Esophagus muscularis mucosa (tissue), 4 donors: ENCODE measurements at places on chromosomes 1 and 21.

DNA sequence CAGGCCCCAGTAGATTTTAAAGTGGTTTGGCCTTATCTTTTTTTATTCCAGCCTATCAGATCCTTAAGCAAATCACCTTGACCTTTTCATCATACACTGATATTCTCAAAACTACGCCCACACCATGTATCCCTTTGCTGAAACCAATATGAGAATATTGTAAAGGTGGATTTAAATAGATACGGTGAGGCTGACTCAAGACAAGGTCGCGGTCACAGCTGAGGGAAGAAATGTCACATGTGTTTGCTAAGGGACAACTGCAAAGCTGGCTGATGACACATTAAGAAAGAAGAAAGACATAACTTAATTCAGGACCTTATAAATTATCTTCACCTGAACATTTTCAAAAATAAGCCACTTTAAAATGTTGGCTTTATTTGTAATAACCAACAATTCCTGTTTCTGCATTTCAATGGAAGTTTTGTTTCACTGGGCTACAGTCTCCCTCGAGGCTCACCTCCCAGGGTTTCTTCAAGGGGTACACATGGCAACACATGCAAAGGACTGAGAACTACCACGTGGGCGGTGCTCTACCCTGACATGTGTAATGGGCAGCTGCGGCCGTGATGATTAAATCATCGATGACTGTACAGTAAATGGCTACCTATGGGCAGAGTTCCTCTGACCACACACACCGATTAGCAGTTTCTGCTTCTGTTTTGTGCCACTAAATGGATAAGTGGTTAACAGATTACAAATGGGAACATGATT lies 189.5 kb downstream of the SIPA1L2 start:
- no peaks in the 10 kb centered on the region for H3K27me3 ChIP-seq
- H3K27ac ChIP-seq, result no peak overlapping the region
- peaks cover 22% of the 10 kb centered on the region for H3K4me1 ChIP-seq
- H3K36me3 ChIP-seq, result peaks cover 15% of the 10 kb centered on the region
- no peak overlapping the region for H3K4me3 ChIP-seq

DNA sequence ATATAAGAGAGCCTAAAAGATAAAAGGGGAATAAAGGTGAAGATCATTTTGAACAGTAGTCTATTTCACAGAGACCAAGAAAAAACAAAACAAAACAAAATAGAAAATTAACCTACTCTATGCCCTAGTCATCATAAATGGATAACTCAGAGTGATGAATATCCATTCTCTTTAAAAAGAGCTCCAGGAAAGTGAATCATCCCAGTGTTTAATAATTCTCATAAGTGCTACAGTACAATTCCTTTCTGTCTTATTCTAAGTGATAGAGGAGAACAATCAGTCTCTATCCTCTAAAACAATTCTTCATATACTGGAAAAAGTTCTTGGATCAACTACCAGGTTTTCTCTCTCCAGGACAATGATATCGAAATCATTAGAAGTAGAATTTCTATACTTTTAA lies 45.8 kb downstream of the GDAP2 start:
- no peak overlapping the region for H3K4me3 ChIP-seq
- no peaks in the 10 kb centered on the region for H3K4me1 ChIP-seq

GRCh38 chr1:167491586-167492461 lies 26.5 kb downstream of the CD247 start:
- H3K4me3 ChIP-seq, result no peak overlapping the region
- DNase-seq, result no peak
- no peak overlapping the region for H3K27ac ChIP-seq
- no peaks in the 10 kb centered on the region for H3K36me3 ChIP-seq
- no peaks in the 10 kb centered on the region for H3K4me1 ChIP-seq

GRCh38 chr1:176926330-176927086 lies 238.0 kb downstream of the ASTN1 start:
- no peaks in the 10 kb centered on the region for H3K27me3 ChIP-seq
- no peaks in the 10 kb centered on the region for H3K4me1 ChIP-seq
- no peak for DNase-seq
- H3K27ac ChIP-seq, result no peak overlapping the region
- H3K36me3 ChIP-seq, result no peaks in the 10 kb centered on the region

- no peak for DNase-seq
- H3K27me3 ChIP-seq, result no peaks in the 10 kb centered on the region
- H3K4me1 ChIP-seq, result peaks cover 30% of the 10 kb centered on the region
- H3K27ac ChIP-seq, result no peak overlapping the region
These were observed 29.1 kb downstream of the S100A10 start for GRCh38 chr1:151964510-151964909.

DNA sequence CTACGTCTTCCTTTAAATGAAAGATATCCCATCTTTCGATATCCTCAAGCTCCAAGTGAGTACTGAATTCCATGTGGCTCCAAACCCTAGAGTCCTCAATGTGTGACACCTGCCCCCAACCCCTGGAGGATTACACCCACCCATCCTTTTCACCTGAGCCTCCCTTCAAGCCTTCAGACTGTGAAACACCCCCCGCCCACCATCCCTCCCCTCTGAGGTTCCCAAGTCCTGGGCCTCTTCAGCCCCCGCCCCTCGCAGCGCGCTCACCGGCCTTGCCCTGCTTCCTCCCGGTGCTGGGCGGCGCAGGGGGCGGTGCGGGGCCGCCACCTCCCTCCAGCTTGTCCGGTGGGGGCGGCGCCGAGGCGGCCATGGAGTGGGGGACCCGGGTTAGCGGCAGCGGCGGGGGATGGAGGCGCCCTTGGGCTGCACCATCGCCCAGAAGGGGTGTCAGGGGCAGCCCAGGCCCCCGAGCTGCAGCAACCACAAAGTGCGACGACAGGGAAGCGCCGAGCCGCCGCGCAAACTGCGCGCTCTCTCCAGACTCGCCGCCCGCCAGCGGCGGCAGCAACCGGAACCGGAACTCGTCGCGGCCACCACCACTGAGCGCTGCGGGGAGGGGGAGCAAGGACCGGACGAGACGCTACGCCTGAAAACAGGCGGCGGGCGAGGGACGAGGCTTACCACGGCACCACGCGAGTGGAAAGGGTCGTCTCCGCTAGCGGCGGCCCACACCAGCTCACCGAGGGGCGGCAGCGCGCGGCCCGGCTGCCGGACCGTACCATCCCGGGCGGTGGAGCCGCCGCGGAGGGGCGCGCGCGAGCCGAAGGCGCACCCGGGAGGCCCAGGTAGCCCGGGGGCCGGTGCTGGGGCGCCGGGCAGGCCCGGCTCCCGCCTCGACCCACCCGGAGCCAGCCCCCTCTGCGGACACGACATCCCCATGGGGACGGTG lies at the start of gene PYGO2:
PYGO2 (minus strand) TSS at position 576 of the 949 bp plus-strand sequence; CDS start at position 370, 206 bp downstream.
- H3K27me3 ChIP-seq, result no peaks in the 10 kb centered on the region
- peak within 1 kb of the TSS; percentile 99 for H3K27ac ChIP-seq
- peak within 1 kb of the TSS; percentile 80 for H3K4me3 ChIP-seq

GRCh38 chr1:231964961-231965360 lies 338.4 kb downstream of the DISC1 start:
- no peak overlapping the region for H3K27ac ChIP-seq
- no peak overlapping the region for H3K4me3 ChIP-seq

DNA sequence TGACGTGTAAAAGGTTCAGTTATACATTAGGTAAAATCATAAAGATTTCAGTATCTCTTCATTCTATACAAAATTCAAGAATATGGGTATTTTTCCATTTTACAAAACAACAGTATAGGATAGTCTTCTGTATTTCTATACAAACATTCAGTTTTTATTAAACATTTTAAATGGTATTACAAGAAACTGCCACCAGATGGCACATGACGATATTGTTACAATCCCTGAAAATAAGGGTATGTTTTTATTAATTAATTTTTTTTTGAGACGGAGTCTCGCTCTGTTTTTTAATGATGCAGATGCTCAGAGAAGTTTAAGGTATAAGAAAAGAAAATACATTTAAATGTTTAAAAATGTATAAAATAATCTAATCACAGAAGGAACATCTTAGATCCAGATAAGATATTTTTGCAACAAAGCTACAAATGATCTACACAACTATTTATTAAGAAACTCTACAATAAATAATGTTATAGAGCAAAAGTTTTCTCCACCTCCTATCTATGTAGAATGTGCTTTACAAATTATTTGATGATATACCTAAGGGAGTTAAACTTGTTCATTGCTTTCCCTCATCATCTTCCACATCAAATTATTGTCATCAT lies 23.5 kb upstream of the RSBN1 start:
- DNase-seq, result no peak
- no peaks in the 10 kb centered on the region for H3K27me3 ChIP-seq
- no peak overlapping the region for H3K4me3 ChIP-seq
- no peak overlapping the region for H3K27ac ChIP-seq
- no peaks in the 10 kb centered on the region for H3K4me1 ChIP-seq

- peak overlapping the region; percentile 85 for H3K27ac ChIP-seq
- peaks cover 99% of the 10 kb centered on the region for H3K4me1 ChIP-seq
- no peaks in the 10 kb centered on the region for H3K27me3 ChIP-seq
These were observed 25.7 kb downstream of the PLXNA2 start for GRCh38 chr1:208218237-208219097.

- peaks cover 2% of the 10 kb centered on the region for H3K36me3 ChIP-seq
- H3K27me3 ChIP-seq, result peaks cover 10% of the 10 kb centered on the region
- no peak for DNase-seq
These were observed 580 bp downstream of the DVL1 start for GRCh38 chr1:1348420-1349255.

GRCh38 chr1:164602480-164603093 lies 43.6 kb downstream of the PBX1 start:
- H3K4me1 ChIP-seq, result peaks cover 98% of the 10 kb centered on the region
- no peak for DNase-seq
- H3K36me3 ChIP-seq, result no peaks in the 10 kb centered on the region
- H3K4me3 ChIP-seq, result no peak overlapping the region

DNA sequence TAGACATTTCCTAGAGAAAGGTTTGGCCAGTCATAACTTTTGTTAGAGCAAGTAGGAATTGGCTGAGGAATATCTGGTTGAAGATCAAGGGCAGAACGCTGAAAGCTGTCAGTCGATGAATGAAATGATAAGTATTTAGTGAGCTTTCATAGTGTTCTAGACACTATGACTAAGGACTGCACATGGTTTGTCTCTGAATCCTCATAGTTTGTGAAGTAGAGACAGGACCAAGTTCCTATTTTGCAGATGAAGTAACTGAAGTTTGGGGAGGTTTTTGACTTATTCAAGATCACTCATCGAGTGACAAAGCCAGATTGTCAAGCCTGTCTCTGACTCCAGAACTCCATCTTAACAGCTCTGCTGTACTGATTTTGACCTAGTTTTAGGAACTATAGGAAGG lies 4.7 kb downstream of the ELOA start:
- no peak overlapping the region for H3K4me3 ChIP-seq
- H3K4me1 ChIP-seq, result peaks cover 20% of the 10 kb centered on the region
- H3K36me3 ChIP-seq, result peaks cover 43% of the 10 kb centered on the region
- no peaks in the 10 kb centered on the region for H3K27me3 ChIP-seq

DNA sequence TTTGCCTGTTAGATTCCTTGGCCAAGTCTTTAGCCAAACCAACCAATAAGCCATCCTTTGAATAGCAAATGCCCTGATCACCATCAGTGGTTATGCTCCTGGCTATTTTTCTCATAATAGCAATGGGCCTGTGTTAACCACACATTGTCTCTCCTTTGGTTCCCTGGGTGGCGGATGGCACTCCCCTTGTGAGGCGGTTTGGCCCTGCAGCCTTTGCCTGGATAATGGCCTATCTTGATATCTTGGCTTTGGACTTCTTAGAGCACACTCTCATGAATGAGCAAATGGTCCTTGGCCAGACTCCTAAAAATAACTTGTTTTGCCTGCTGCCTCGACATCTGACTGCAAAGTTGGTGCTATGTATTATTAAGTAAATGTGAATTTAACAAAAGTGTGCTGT lies 22.4 kb upstream of the ZBTB18 start:
- no peaks in the 10 kb centered on the region for H3K27me3 ChIP-seq
- no peak overlapping the region for H3K27ac ChIP-seq
- no peak for DNase-seq
- no peaks in the 10 kb centered on the region for H3K36me3 ChIP-seq

GRCh38 chr1:100474834-100475233 lies 63.1 kb upstream of the GPR88 start:
- H3K27ac ChIP-seq, result no peak overlapping the region
- no peaks in the 10 kb centered on the region for H3K27me3 ChIP-seq
- no peak overlapping the region for H3K4me3 ChIP-seq
- no peaks in the 10 kb centered on the region for H3K36me3 ChIP-seq
- H3K4me1 ChIP-seq, result no peaks in the 10 kb centered on the region
- DNase-seq, result no peak

DNA sequence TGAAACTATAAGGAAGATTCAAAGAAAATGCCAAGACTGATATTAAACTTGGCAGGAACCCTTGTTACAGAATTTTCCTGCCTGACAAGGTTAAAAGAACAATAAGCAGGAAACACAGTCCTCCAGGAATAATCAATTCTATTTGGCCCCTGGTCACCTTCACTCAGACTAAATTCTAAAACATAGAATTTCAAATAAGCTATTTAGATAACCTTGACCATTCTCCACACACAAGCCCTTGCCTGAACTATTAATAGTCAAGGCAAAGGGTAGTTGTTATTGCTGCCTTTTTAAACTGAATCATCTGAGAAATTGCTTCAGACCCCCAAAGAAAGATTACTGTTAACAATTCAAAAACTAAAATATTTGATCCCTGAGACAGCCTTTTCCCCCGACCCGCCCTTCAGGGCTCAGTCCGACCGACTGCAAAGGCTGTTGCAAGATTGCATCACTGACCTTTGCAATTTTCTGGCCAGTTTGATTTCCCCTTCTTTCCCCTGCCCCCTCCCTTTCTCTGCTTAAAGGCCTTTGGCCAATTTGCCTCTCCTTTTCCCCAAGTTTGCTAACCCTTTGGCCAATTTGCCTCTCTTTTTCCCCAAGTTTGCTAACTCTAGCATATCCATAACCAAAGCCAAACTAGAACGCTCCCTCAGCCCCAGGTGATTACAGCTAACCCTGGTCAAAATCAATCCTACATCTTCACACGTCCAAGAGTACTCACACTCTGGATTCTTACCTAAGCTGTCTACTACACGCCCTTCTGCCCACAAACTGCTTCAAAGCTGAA lies 1.4 kb upstream of the G0S2 start:
- no peak overlapping the region for H3K4me3 ChIP-seq
- H3K27ac ChIP-seq, result peak overlapping the region; percentile 62
- H3K4me1 ChIP-seq, result peaks cover 39% of the 10 kb centered on the region
- no peak for DNase-seq

- no peaks in the 10 kb centered on the region for H3K36me3 ChIP-seq
- DNase-seq, result no peak
- peaks cover 4% of the 10 kb centered on the region for H3K4me1 ChIP-seq
These were observed 22.7 kb upstream of the TRAPPC10 start for GRCh38 chr21:43989401-43989800.

DNA sequence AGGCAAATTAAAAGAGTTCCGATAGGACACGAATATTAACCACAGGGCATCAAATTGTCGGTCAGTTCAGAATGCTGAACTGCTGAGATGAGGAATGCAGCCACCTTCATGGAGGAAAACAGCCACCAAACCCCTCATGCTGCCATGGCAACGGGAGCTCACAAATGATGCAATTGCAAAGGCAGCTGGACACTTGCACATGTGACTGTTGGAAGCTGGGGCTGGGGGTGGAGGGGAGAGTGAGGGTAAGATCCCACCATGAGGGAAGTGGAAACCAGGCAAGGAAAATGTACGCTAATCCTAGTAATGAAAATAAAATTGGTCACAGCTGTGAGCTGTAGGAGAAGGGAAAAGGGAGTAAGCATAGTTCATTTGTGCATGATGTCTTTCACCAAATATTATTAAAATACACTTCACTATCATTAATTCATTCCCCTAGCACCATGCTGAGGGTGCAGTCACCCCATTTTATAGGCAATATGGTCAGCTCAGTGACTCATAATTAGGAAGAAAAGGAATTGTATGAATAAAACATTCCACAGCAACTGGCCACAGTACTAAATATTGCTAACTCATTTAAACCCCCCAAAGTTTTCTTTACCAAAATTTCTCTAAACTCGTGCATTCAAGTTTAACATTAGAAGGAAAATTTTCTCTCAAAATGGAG lies 15.3 kb downstream of the BECN2 start:
- no peak overlapping the region for H3K4me3 ChIP-seq
- no peaks in the 10 kb centered on the region for H3K27me3 ChIP-seq
- no peaks in the 10 kb centered on the region for H3K4me1 ChIP-seq
- H3K27ac ChIP-seq, result no peak overlapping the region
- DNase-seq, result no peak
